ENCODE measurements at places on chromosomes 5 and 9.

DNA sequence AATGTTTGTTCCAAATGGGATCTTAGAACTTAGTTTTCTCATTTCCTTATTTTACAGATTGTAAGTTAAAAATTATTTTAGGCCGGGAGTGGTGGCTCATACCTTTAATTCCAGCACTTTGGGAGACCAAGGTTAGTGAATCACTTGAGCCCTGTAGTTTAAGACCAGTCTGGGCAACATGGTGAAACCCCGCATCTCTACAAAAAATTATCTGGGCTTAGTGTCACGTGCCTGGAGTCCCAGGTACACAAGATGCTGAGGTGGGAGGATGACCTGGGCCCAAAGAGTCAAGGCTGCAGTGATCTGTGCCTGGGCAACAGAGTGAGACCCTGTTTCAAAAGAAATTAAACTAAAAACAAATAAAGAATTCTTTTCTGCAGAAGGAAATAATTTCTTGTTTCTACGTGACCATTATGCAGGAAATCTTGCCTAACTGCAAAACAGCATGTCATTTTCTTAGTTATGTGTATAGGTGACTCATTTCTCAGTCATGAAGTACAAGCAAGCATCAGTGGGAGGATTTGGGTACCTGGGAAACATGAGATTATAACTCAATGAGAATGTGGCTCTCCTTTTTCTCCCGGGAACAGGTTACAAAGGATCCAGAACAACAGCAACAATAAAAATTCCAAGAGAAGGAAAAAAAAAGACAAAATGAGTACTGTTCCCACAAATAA lies 375.1 kb upstream of the ST8SIA4 start:
- H3K4me1 ChIP-seq: no peaks in the 10 kb centered on the region
- H3K27ac ChIP-seq: no peak overlapping the region
- no peaks in the 10 kb centered on the region for H3K36me3 ChIP-seq
- no peaks in the 10 kb centered on the region for H3K27me3 ChIP-seq
- peak; percentile 75 for DNase-seq

- no peak overlapping the region for H3K27ac ChIP-seq
- H3K27me3 ChIP-seq: no peaks in the 10 kb centered on the region
- H3K4me3 ChIP-seq: no peak overlapping the region
- DNase-seq: no peak
Observed at GRCh38 chr9:107600060-107600573, 110.5 kb upstream of the KLF4 start.

GRCh38 chr5:10317825-10318682 lies 10.4 kb upstream of the CMBL start:
- H3K27me3 ChIP-seq: no peaks in the 10 kb centered on the region
- H3K4me3 ChIP-seq: no peak overlapping the region
- H3K4me1 ChIP-seq: no peaks in the 10 kb centered on the region
- H3K36me3 ChIP-seq: no peaks in the 10 kb centered on the region
- DNase-seq: no peak

DNA sequence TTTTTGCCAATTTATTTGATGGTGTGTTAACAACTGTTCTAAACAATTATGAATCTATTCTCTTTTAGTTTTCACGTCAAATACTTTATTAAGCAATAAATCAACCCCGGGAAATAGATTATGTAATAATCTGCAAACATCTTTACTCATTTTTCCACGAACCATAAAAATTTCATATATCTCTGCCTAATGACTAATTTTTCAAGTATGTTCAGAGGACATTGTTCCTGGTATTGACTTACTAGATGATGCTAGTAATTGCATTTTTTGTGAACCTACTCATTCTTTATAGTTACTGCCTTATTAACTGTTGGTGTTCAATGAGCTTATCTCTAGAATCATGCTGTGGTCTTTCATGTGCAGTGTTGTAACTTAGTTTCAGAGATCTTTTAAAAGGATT lies 41.0 kb upstream of the FBN2 start:
- DNase-seq: peak; percentile 71
- H3K27ac ChIP-seq: no peak overlapping the region
- no peaks in the 10 kb centered on the region for H3K27me3 ChIP-seq
- no peaks in the 10 kb centered on the region for H3K36me3 ChIP-seq

DNA sequence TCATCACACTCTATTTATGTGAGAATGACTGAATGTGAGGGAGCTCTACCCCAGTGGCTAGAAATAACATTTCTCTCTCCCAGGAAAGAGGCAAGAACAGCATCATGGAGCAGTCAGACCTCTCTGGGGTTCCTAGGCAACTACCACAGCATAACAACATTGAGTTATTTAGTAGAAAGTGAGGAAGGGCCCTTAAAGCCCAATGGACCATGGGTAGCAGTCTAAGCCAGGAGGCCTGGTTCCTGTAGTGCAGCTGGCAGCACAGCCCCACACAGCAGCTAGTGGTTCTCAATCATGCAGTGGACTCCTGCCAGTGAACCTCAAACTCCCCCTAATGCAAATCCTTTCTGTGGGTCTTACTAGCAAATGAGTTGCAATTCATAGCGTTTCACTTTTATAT lies 55.3 kb downstream of the SPEF2 start:
- no peaks in the 10 kb centered on the region for H3K27me3 ChIP-seq
- no peak overlapping the region for H3K4me3 ChIP-seq
- H3K27ac ChIP-seq: no peak overlapping the region
- H3K36me3 ChIP-seq: no peaks in the 10 kb centered on the region
- no peaks in the 10 kb centered on the region for H3K4me1 ChIP-seq
- no peak for DNase-seq

DNA sequence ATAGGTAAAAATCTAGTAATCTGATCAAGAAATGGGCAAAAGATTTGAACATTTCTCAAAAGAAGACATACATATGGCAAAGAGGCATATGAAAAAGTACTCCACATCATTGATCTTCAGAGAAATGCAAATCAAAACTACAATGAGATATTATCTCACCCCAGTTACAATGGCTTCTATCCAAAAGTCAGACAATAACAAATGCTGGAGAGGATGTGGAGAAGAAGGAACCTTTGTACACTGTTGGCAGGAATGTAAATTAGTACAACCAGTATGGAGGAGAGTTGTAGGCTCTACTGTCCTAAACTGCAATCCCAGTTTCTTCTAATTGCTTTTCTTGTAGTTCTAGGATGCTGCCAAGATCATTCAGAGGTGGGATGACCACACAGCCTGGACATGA lies 193.5 kb upstream of the RFX3 start:
- no peaks in the 10 kb centered on the region for H3K27me3 ChIP-seq
- H3K36me3 ChIP-seq: no peaks in the 10 kb centered on the region
- no peak overlapping the region for H3K4me3 ChIP-seq
